Inflammatory macrophage treated with lipopolysaccharide for 1 hour (primary cell): ENCODE measurements at places on chromosomes 16 and 17.

- DNase-seq: no peak
Measured at GRCh38 chr17:13557077-13557476, 44.7 kb downstream of the HS3ST3A1 start.

DNA sequence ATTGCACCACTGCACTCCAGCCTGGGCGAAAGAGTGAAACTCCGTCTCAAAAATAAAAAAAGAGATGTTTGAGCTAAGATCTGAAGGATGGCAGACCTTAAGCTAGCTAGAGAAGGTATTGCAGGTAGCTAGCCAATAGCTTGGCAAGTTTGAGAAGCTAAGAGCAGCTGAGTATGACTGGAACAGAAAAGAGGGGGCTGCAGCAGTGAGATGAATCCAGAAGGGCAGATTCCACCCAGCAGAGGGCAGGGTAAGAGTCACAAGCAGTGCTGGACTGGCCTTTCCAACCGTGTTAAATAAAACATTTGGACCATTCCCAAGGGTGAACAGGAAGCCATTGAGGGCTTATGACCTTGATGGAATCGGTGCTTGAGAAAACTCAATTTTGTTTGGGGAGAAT is 5.7 kb upstream of the PHAF1 start:
- DNase-seq: no peak

DNA sequence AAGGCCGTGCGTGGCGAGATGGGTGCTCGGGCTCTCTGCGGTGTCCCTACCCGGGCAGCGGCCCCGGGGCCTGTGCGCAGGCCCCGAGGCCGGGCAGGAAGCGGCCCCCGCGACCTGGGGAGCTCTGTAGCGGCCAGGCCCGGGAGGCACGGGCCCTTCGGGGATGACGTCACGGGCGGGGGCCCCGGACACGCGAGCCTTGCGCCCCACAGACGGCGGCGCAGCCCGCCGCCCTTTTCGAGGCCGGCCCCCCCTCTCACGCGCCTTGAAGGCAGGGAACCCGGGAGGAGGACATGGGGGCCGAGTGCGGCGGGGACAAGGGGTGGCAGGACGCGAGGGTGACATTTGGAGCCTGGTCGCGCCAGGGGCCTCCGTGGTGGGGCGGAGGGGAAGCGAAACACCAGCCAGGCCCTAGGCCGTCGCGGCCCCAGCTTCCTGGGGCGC is 1.1 kb downstream of the RAI1 start:
- DNase-seq: peak; percentile 36

GRCh38 chr17:57357392-57357784 is 101.1 kb downstream of the MSI2 start:
- no peak for DNase-seq

- DNase-seq: no peak
Measured at GRCh38 chr17:77888242-77889134, 70.0 kb upstream of the TNRC6C start.

GRCh38 chr16:13503960-13504635 is 415.9 kb upstream of the ERCC4 start:
- no peak for DNase-seq

DNA sequence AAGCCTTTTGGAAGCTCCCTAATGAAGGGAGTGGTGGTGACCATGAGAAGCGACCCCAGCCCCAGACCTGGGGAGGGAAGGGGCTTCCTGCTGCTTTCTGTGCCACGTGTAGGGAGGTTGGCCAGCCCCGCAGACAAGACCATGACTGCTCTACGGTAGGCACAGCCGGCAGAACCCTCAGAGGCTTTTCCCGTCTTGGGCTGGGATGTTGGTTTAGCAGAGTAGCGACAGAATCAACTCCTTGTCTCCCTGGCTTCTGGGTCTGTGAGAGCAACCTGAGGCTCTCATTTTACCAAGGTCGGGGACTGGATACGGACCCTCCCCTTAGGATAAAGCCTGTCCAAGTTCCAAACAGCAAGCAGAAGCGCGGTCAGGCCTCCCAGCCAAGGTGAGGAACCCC is 123.3 kb downstream of the AXIN2 start:
- DNase-seq: no peak

- no peak for DNase-seq
Measured at GRCh38 chr17:40349895-40350688, 14.4 kb downstream of the GJD3 start.

DNA sequence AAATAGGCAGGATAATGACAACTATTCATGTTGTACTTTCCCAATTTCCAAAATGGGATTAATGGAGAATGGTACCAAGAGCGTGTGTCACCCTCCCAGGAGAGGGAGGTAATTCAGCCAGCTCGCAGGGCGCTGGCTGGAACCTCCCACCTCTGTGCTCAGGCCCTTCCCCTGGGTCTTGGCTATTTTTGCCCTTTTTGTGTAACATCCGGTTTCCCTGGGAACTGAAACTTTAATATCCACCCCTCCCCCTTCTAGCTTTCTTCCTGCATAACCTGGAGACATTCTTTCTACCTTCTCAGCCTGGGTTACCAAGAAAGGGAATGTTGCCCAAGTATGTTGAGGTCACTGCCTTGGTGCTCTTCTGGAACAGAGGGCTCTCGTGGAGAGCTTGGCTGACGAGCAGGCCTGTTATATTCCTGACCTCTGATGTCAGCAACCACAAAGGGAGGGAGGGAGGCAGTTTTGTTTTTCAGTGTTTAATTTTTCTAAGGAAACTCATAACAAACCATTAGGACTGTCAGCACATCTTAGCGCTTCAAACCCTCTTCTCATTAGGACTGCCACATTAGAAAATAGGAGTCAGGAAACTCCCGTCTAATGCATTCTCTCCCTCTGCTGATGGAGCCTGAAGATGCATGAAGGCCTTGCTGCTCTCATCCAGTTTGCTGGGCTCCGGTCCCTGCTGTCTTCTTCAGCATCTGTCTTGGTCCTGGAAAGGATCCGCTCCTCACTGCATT is 25.6 kb downstream of the ITGB3 start:
- peak; percentile 74 for DNase-seq

GRCh38 chr17:57343717-57344116 is 87.4 kb downstream of the MSI2 start:
- DNase-seq: no peak

DNA sequence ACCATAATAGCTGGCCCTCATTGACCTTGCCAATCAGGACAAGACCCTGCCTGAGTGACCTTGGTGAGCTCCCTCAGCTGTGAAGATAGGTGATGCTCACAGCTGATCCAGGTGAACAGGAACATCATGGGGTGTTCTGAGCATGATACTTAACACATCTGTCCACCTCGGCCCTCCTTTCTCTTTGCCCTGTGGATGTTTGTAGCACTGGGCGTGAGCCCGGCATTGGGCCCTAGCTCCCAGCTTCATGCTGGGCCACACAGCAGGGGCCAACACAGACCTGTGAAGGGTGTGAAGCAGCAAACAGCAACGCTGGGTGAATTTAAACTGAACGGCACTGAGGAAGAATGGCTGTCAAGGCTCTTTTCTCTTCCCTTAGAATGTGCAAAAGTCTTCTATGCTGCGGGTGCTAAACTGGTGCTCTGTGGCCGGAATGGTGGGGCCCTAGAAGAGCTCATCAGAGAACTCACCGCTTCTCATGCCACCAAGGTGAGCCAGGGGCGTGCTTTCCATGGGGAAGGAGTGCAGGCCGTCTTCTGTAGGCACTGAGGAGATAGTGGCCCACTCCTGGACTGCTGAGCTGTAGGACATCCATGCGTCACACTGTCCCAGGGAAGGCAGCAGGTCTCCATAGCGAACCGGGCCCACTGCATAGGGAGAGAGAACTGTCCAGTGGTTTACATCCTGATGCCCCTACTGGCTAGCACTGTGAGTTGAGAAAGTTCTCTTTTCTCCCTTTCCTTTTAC is 35.9 kb downstream of the TMEM11 start:
- DNase-seq: no peak

DNA sequence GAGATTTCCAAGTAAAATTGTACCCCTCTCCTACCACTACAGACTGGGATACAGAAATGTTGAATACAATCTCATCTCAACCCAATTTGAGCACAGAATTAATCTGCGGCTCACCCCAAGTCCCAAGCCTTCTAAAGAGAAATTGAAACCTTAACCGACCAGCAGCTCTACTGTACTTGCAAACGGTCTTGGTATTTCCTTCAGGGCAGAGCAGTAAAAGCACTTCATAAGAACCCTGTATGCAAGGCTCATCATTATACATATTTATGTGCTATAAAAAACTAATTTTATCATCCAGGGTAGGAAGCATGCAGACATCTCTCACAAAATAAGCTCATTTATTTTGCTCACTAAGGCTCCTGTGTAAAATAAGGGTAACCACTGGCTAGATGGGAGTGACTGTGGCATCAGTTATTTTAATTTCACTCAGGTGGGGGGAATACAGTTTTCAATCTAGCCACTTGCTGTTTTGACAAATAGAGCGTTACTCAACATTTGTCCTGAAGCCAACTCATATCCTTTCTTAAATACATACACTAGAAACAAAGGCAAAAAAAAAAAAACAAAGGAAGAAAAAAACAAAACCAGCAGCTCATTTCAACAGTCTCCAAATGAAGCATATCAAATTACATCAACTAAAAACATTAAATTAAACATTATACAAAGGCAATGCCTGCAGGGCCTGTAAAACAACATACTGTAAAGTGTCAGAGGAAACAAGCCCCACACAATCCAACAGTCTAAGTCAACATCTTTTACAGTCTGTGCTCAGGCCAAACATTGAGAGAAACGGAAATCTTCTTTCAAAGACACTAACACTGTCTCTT is 65.0 kb downstream of the PARN start:
- no peak for DNase-seq

GRCh38 chr17:17525956-17526355 is 29.8 kb upstream of the RASD1 start:
- DNase-seq: no peak

GRCh38 chr16:56961851-56962281 is at the start of gene CETP:
CETP (plus strand) TSS chr16:56961950; CDS start chr16:56961980, 30 bp downstream.
- no peak for DNase-seq

GRCh38 chr16:19512297-19512696 is 9.6 kb downstream of the GDE1 start:
- no peak for DNase-seq

GRCh38 chr17:45432405-45433158 is at the start of gene ARHGAP27:
ARHGAP27 (minus strand) TSS chr17:45432870; CDS start chr17:45430279, 2,591 bp downstream.
- DNase-seq: peak; percentile 55

DNA sequence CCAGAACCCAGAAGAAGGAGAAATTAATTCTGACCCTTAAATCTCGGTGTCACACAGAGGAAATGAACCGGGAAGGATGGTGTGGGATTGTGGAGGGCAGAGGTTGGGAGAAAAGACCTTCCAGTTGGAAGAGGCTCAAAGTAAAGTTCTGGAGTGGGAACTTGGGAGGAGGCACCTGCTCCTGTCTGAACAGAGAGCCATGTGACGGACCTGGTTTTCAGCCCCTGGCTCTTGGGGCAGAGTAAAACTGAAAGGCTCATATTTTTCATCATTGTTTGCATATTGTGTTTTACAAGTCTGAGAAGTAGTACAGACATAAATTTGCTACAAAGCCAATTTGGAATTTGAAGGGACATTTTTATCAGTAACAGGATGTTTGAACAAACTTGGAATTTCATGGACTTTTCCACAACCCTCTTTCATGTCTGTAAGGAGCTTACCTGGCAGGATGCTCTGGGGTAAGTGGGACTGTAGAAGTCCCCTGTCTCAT is 24.4 kb upstream of the SEC14L1 start:
- no peak for DNase-seq

- DNase-seq: no peak
Measured at GRCh38 chr17:69497161-69497560, 82.7 kb downstream of the MAP2K6 start.

DNA sequence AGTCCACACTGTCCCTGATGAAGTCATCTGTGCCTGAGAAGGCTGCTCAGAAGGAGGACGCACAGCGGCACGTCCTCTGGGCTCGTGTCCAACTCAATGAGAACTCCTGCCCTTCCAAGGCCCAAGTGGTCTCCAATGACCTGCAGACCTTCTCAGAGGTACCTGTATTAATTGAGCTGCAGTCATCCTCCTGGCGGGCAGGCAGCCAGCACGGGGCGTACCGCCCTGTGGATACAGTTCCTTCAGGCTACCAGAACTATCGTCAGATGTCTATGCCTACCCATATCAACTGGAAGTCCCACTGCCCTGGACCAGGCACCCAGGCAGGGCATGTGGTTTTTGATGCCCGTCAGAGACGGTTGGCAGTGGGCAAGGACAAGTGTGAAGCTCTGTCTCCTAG is 2.9 kb upstream of the TMEM102 start:
- no peak for DNase-seq

- no peak for DNase-seq
Measured at GRCh38 chr16:31038993-31039392, 5.6 kb downstream of the STX4 start.

- DNase-seq: no peak
Measured at GRCh38 chr17:68953340-68953997, 1.7 kb downstream of the ABCA8 start.

DNA sequence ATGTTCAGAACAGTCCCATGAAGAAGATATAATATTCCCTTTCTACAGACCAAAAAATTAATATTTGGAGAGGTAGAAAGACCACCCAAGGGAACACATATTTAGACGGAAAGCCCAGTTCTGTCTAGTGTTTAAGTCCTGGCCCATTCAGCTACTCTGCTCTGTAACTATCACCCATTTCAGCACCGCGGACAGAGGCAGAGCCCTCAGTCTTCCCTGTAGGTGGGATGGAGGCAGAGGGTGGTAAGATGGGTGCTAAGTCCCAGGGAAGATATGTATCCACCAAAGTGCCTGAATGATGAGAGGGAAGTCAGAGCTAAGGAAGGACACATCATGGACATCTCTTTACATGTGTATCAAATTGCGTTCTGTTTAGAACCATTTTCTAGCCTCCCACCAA is 27.8 kb upstream of the C16orf78 start:
- DNase-seq: no peak

DNA sequence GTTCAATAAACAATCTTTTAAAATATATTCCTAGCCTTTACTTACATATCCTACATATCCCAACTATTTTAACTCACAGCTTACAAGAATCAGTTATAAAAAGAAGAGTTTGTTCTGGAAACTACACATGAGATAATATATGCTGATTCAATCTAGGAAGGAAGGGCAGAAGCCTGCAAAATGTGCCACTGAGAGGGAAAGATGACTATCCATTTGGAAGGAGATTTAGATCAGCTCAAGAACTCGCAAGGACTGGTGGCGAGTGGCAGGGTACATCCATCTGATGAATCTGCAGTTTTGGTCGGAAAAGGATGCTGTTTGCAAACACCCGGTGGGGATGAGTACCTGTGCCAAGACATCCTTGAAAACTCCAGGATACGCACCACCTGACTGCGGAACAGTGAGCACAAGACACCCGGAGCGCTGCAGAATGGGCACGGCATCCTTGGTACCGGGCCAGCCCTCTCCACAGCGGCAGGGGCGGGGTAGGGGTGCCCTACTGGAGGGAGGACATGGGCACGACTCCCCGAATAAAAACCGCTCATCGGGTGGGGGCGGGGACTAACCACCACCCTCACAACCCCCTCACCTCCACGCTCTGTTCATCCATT is 723 bp downstream of the TRIM37 start:
- DNase-seq: peak; percentile 10

- no peak for DNase-seq
Measured at GRCh38 chr16:50967827-50968612, 183.1 kb downstream of the SALL1 start.

DNA sequence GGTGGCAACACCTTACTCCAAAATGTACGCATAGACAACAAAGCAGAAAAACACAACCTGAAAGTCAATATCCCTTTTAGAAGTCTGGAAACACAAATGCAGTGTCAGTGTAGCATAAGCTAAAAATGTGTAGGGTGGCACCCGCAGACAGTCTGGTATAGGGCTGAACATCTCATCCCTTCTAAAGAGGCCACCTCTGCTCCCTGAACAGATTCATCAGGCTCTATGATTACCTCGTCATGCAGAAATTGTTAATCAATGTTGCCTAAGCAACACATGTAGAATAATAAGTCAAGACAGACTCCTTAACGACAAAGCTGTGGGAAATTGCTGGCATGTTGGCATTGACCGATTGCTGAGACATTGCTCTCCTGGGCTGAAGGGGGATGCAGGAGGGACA is 33.3 kb upstream of the ERCC4 start:
- no peak for DNase-seq
